ENCODE measurements at places on chromosomes 1 and 21.

GRCh38 chr1:67713057-67713846 is 28.3 kb downstream of the GADD45A start:
- DNase-seq = no peak

- DNase-seq = no peak
Measured at GRCh38 chr1:181919542-181919941, 142.0 kb downstream of the ZNF648 start.

DNA sequence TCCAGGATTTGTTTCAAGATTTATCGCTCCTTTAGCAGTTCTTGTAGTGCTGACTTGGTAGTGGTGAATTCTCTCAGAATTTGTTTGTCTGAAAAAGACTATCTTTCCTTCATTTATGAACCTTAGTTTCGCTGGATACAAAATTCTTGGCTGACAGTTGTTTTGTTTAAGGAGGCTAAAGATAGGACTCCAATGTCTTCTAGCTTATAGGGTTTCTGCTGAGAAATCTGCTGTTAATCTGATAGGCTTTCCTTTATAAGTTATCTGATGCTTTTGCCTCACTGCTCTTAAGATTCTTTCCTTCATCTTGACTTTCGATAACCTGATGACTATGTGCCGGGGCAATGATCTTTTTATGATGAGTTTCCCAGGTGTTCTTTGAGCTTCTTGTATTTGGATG is 28.9 kb downstream of the RPAP2 start:
- DNase-seq = no peak

DNA sequence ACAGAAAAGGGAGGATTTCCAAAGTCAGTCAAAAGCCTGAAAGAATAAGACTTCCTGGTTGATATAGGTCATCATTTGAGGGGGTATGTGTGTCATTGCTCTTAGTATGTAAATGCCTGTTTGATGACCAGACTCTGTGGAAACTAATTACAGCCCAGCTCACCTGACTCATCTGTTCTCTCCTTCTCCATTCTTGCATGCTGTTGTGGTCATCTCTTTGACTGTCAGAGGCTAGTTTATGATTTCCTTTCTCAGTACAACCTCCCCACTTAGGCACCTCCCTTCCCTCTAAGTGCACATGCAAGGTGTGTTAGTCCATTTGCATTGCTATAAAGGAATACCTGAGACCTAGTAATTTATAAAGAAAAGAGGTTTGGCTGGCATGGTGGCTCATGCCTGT is 2.4 kb upstream of the C1orf116 start:
- no peak for DNase-seq

GRCh38 chr1:220841293-220841692 is 38.0 kb upstream of the HLX start:
- no peak for DNase-seq

- no peak for DNase-seq
Measured at GRCh38 chr1:19934336-19934735, 10.9 kb upstream of the PLA2G2E start.

DNA sequence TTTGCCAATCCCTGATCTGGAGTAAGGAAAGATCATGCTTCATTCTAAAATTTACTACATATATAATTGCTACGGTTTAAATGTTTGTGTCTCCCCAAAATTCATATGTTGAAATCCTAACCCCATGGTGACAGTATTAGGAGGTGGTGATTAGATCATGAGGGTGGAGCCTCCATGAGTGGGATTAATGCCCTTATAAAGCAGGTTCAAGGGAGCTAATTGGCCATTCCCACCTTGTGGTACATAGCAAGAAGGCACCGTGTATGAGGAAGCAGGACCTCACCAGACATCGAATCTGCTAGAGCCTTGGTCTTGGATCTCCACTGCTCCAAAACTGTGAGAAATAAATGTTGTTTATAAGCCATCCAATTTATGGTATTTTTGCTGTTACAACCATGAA is 55.5 kb downstream of the GADD45A start:
- no peak for DNase-seq

DNA sequence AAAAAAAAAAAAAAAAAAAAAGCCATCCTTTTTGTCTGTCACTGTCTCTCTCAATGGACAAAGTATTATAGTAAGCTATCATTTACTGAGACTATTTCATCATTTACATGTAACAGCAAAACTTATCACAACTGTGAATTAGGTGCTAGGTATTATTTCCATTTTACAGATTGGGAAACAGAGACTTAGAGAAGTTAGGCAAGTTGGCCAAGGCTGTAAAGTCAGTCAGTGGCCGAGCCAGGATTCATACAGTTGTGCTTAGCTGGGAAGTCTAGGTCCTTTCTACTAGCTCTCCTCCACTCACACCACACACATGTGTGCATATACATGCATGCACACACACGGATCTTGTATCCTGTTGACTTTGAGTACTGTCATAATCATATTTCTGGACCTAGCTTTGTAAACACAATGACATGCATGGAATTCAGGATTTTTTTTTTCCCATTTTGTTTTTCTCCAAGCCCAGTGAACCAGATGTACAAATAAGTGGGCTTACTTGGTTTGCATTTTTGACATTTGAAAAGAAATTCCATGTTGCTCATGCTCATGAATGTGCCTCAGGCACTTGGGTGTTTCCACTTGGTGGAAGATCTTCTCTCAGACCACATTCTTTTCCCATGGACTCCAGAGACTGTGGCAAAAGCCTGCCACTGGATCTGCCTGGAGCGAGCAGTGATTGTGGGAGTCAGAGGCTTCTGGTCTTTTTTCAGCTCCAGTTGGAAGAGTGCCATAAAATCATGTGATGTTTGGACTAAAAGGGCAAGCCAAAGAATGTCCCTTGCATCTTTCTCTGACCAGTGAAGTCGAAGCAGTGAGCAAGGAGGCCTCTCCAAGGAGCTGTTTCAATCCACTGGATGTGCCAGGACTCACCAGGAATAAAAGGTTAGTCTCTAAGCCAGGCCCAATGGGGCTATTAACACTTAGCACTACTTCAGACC is 61.7 kb upstream of the DNAJC6 start:
- no peak for DNase-seq

- no peak for DNase-seq
Measured at GRCh38 chr21:42568866-42569731, 55.4 kb downstream of the SLC37A1 start.

DNA sequence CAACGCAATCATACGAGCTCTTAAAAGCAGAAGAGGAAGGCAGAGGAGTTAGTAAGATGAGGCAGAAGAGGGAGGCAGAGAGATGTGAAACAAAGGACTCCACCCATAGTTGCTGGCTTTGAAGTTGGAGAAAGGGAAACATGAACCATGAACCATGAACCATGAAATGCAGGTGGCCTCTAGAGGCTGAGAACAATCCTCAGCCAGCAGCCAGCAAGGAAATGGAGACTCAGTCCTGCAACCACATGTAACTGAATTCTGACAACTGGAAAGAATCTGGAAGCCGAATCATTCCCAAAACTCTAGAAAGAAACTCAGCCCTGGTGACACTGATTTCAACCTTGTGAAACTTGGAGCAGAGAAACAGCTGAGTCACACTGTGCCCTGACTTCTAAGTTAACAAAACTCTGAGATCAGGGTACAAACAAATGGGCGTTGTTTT is 10.1 kb downstream of the DIPK1A start:
- no peak for DNase-seq

- no peak for DNase-seq
Measured at GRCh38 chr1:105872817-105873216, 1183.7 kb upstream of the PRMT6 start.

- DNase-seq = no peak
Measured at GRCh38 chr1:1215881-1216605, 2.1 kb upstream of the TNFRSF4 start.

- DNase-seq = no peak
Measured at GRCh38 chr1:19668888-19669287, 4.2 kb downstream of the HTR6 start.

DNA sequence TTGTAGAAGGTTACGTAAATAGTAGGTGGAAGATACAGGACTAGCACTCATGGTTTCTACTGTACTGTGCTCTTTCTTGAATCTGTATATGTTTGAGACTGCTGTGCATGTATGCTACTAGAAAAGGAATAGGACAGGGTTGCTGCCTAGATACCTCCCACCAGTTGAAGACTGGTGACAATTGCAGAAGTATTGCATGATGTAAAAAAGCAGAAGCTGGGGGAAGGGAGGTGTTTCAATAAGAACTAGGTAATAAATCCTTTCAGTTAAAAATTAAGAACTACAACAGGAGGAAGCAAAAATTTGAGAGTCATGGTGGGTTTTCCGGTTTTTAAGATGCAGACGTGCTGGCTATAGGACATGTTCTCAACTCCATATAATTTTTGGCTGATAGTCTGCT is 88.1 kb downstream of the CCDC30 start:
- DNase-seq = no peak

- DNase-seq = no peak
Measured at GRCh38 chr1:223189903-223190724, 47.1 kb upstream of the TLR5 start.

DNA sequence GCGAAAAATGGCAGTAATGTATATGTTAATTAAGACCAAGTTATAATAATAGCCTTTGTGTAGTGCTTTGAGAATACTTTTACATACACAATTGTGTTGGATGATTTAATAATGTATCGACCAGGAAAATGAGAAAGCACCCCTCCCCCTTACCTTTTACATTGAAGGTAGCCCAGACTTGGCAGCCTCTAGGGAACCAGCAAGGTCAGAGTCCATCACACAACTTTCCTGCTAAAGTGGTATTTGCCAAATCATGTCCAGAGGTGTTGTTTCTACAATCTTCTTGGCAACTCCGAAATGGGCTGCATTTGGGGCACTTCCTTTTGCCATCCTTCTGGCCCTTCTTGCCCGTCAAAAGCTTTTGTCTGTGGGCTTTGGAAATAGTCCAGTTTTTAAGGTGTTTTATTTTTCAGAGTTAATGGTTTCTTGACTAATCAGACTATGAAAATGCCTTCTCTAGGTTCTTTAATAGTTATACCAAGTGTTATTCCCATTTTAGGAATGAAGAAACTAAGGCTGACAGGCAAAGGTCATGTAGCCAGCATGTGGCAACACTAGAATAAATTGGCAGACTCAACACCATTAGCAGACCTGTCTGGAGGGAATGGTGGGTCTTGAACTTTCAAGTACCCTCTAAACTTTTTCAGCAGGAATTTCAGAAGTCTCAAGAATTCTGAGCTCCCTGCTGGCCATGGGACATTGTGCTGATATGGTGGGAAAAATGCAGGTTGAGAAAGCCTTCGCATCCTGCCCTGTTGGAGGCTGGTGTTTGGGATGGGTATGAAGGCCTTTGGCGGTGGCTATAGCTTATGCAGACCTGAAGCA is 6.8 kb downstream of the ATP1A1 start:
- no peak for DNase-seq

- DNase-seq = no peak
Measured at GRCh38 chr1:99676876-99677275, 31.0 kb downstream of the PALMD start.

DNA sequence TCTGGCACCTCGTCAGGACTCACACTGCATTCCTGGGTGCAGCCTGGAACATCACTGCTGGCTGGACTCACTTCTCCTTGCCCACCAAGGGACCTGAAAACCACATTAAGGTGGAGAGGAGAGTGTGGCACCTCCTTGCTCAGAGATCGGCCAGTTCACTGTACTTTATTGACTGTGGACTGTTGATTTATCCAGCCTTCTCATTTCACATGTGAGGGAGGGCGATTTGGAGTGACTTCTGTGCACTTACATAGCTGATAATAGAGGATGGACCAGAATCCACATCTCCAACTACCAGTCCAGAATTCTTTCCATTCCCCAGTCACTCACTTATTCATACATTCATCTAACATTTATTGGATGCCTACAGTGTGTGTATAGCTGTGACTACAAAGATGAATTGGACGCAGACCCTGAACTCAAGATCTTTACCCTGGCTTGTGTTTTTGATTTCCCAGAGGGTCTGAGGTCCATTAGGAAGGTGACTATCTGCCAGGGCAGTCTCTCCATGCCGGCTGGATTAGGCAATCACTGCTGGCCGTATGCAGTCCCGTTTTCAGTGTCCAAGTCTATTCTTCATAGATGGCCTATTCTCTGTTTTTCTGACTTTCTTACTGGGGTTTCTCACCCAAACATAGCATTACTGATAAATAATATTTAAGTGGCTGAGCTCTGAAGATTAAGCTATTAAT is 233.5 kb upstream of the SGIP1 start:
- DNase-seq = no peak

- DNase-seq = peak; percentile 45
Measured at GRCh38 chr1:46131712-46132528, 509 bp downstream of the PIK3R3 start.

- no peak for DNase-seq
Measured at GRCh38 chr1:100184536-100184935, 6.5 kb upstream of the LRRC39 start.

- DNase-seq = peak; percentile 42
Measured at GRCh38 chr1:111448482-111448917, 556 bp downstream of the WDR77 start.

- peak; percentile 96 for DNase-seq
Measured at GRCh38 chr1:27332536-27333281, 9.1 kb upstream of the SYTL1 start.

GRCh38 chr1:201703621-201704438 is 125.1 kb upstream of the IPO9 start:
- peak; percentile 93 for DNase-seq

DNA sequence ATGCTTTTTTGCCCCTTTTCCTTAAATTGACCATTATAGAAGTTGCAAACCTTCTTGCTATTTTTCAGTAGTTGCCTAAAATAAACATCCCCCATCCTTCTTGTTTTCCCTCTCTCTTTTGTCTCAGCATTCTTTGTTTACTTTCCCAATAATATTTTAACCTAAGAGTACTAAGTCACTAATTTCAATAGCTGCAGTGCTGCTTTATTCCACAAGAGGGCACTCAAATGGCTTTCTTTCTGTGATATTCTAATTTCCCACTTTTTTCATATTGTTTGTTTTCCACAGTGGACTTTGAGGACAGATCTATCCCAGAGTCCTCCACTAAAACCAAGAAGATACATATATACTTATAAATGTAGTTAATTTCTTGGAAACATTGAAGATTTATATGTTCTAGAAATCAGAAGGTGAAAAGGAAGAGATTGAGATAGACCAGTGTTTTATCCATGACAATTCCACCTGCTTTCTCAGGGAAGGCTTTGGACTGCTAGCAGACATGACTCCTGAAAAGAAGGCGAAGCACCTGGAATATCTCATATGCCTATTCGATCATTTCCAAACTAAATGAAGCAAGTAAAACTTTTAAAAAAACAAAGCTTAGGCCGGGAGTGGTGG is 104.8 kb upstream of the GRIK1 start:
- DNase-seq = no peak

DNA sequence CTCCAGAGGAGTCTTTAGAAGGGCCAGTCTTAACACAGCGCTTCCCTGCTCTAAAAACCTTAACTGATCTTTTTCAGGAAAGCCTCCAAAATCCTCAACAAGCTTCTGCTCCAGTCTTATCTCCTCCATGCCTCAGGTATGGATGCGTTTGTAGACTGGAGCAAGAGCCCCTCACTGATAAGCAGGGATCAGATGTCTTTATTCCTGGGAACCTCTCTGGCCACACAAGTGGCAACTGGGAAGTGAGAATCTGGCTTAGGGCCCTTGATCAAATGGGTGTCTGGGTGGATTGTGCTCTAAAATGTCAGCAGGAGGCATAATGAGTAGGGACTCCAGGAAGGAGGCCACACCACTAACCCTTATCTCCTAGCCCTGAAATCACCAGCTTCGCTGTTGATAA is 1.4 kb downstream of the ZBTB8A start:
- peak; percentile 30 for DNase-seq

GRCh38 chr1:12315146-12315545 is 85.3 kb downstream of the VPS13D start:
- DNase-seq = no peak

- DNase-seq = no peak
Measured at GRCh38 chr1:107637101-107637500, 327.9 kb downstream of the VAV3 start.
